ENCODE measurements at places on chromosomes 5 and 9.

DNA sequence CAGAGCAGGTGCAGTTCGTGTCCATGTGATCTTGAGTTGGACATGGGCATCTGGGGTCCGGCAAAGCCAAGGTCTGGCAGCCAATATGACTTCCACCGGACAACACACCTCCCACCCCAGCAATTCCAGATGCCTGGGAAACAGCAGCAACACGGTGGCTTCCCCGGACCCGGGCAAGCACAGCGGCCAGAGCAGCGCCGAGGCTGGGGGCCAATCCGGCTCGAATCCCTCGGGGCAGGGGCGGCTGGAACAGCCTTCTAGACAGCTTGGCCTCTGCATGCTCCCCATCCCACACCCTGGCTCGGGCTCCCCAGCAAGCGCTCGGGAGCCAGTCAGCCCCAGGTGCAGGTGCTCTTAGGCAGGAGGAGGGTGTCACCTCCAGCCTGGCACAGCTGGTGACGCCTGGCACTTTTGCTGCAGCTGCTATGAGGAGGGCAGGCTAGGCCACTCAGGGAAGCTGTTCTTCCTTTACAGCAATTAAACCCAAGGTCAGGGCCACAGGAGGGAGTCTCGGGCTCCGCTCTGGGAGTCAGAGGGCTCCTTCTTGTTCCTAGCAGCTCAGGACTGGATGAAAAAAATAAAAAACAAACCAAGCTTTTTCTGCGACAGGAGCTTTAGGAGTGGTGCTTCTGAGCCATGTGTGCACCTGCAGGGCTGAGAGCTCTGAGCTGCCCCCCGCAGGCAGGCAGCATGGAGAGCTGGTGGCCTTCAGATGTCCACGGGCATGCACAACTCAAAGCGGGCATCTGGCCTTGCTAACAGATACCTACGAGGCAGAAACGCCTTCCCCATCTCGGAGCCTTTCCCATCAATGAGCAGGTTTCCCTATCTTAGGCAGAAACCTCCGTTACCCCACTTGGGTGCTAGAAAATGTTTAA is 28.2 kb downstream of the DBH start:
- DNase-seq, result no peak

- DNase-seq, result no peak
Observed at GRCh38 chr5:157842787-157843186, 16.2 kb downstream of the CLINT1 start.

GRCh38 chr5:66689522-66690220 is 93.5 kb downstream of the MAST4 start:
- no peak for DNase-seq

DNA sequence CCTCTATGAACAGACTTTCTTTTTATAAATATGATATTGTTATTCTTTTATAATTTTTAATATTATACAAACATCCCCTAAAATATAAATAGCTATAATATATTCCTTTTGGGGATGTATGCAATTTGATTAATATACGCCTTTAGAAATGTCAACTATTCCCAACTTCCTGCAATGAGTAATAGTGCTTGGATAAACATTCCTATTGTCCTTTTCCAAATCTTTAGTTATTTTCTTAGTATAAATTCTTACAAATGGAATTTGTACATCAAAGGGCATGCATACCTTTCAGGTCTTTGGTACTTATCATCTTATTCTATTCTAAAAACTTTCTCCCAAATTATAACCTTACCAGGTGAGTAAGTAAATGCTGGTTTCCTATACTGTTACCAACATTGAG is 6.2 kb downstream of the NLN start:
- no peak for DNase-seq

Data from T-helper 2 cell (primary cell).